ENCODE measurements at places on chromosomes 2 and 18. TPM values are rescaled to one million over a fixed set of nuclear protein-coding genes. Genes with fewer than 3 reads are reported as not detected.

The CCDC150 gene
- 3.3 TPM for total RNA-seq

The ARL5A gene
- total RNA-seq, result 66.6 TPM

The B4GALT6 gene
- total RNA-seq, result 2.4 TPM

The MYOM1 gene
- total RNA-seq, result 0.38 TPM

The SLC4A5 gene
- 0.90 TPM for total RNA-seq

The STARD6 gene
- total RNA-seq, result not detected

The TUBA3E gene
- not detected for total RNA-seq

The MLPH gene
- 14.7 TPM for total RNA-seq

The SIX2 gene
- total RNA-seq, result 4.2 TPM

The RTP5 gene
- not detected for total RNA-seq

The SERPINB2 gene
- total RNA-seq, result 64.6 TPM

The G6PC2 gene
- total RNA-seq, result not detected

The PPP3R1 gene
- 26.5 TPM for total RNA-seq

The FOXI3 gene
- total RNA-seq, result not detected

The NEU2 gene
- total RNA-seq, result not detected

The TMEM200C gene
- total RNA-seq, result under 0.01 TPM

The MREG gene
- 28.8 TPM for total RNA-seq

The E2F6 gene
- total RNA-seq, result 9.1 TPM

The OSGEPL1 gene
- 6.6 TPM for total RNA-seq

The RPRM gene
- not detected for total RNA-seq

The ZSWIM2 gene
- not detected for total RNA-seq
